ENCODE measurements at places on chromosomes 5 and 9.

GRCh38 chr5:115415143-115415491 lies 118.7 kb upstream of the CCDC112 start:
- DNase-seq, result peak; percentile 22

DNA sequence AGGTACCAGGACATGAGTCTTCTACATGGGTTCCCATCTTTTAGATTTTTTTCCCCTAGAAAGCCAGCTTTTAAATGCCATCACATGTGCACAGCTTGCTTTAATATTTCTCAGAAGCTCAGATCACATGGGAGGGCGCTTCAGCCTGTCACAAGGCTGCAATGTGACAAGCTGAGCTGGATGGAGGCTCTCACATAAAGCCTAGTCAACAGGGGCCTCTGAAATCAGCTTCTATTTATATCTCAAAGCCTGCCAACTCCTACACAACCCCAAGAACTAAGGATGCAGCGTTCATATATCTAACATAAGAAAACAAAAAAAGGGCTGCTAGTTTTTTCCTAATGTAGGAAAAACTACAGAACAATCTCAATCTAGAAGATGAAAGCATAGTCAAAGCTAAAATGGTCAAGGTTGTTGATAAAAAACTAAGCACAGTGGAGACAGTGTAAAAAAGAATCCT lies 2.3 kb downstream of the ZFAND5 start:
- DNase-seq, result peak; percentile 49

DNA sequence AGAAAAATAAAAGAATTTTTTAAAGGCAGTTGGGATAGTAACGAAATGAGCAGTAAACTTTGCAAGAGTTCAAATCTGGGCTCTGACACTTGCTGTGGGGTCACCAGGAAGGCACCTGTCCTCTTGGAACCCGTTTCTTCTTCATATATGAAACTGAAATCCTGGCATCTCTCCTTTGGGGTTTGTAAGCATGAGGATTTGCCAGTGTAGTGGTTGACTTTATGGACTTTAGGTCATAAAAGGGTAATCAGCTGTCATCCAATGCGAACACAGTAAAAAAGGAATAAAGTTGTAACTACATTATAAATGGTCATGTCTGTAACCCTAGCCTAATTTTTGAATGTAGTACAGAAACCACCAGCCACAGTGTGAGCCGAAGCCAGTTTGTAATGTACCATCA lies 1.3 kb downstream of the RAB14 start:
- DNase-seq, result no peak

- DNase-seq, result no peak
These were observed 64.6 kb upstream of the ZFR start for GRCh38 chr5:32508806-32509805.

DNA sequence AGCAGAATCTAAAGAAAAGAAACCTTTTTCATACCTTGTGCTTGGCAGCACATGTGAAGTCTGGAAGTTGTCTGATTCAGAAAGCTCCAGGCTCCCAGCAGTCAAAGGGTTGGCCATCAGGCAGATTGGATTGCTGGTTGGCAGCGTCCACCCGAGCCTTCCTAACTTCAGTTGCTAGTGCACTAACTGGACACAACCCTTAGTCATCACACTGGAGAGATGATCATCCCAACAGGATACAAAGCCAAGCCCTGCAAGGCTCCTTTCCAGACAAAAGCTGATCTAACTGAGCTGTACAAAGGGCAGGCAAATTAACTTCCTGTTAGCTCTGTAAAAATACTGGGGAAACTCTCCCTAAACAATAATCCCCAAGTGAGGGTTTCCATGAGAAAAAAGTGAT lies 185.6 kb downstream of the SNX18 start:
- no peak for DNase-seq

GRCh38 chr9:547314-547713 lies 294.2 kb upstream of the DMRT1 start:
- no peak for DNase-seq

- DNase-seq, result no peak
These were observed 152.8 kb upstream of the PRLR start for GRCh38 chr5:35383041-35383440.

Data from activated T-cell treated with anti-CD3 and anti-CD28 coated beads, Interleukin-2, amount 50 U/mL, for 48 hours (primary cell).